ENCODE measurements at places on chromosomes 7 and 10. TPM values are rescaled to one million over a fixed set of nuclear protein-coding genes. Genes with fewer than 3 reads are reported as not detected.
A peak's percentile ranks its signal among the peaks of the same experiment; 100 is the strongest.

- DNase-seq: peak; percentile 85
These were observed 1.1 kb downstream of the TRIM8 start for GRCh38 chr10:102645388-102645740.

DNA sequence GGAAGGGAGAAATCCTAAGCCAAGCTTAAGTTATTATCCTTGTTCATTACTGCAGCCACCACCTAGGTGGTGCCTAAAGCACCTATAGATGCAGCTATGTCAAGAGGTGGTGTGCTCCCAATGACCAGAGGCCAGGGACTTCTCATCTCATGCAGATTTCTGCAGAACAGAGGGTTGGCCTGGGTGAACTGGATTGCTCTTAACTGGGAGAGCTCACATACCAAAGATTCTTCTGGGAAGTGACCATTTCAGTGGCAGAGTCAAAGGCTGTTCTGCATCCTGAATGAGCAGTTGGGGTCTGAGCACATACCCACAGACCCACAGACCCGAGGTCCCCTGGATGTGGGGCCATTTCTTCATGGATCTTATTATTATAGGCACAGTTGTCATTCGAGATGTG, 2.1 kb upstream of the CRHR2 start:
- no peak for DNase-seq

- DNase-seq: no peak
These were observed 12.5 kb upstream of the TNS3 start for GRCh38 chr7:47594406-47594805.

DNA sequence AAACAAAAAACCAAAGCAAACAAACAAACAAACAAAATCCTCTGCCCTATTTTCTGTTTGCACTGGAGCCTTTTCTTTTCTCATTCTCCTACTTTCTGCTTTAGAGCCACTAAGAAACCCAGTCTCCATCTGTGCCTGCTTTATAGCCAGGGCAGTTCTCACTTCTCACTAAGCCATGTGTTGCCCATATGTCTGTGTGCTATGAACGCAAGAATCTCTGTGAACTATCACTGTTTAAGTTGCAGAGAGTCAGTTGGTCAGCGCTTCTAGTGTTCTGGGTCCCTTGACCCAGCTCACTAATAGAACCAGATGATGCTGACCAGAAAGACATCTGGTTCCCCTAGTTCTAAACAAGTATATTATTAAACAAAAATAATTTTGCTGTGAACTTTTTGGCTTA, 81.4 kb downstream of the FAM185A start:
- peak; percentile 62 for DNase-seq

DNA sequence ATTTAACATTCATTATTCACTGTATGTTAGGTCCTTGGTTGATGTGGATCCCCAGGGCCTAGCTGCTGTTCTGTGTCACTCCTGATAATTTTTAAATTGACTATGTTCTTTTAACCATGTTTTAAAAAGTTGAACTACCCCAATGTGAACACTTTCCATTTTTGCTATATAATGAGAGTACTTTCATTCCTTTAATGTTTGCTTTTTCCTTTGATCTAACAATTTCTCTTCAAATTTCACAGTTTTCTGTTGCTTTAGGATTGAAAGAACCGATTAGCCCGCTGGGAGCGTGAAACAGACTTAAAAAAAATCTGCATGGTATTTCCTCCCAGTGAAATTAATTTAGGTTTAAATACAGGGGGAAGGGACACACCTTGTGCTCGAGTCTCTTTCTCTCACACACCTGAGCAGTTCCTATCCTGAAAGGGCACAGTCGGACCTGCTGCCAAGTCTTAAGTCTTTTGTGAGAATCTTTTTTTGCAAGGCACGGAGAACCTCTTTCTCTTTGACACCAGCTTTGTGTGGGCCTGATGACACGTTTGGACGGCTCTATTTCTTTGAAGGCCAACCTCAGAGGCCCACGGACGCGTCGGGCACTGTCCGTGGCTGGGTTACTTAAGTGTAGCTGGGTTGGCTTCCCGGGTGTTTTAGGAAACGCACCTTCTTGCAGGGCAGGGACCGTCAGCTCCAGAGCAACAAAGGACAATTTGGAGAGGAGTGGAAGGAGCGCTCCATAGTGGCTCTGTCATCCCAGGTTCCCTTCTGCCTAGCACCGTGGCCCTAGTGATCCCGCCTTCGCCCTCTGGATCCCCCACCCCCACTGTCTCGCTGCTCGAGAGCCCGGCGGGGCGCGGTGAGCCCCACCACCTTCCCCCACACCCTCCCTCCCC, 1.0 kb upstream of the CHN2 start:
- DNase-seq: no peak

DNA sequence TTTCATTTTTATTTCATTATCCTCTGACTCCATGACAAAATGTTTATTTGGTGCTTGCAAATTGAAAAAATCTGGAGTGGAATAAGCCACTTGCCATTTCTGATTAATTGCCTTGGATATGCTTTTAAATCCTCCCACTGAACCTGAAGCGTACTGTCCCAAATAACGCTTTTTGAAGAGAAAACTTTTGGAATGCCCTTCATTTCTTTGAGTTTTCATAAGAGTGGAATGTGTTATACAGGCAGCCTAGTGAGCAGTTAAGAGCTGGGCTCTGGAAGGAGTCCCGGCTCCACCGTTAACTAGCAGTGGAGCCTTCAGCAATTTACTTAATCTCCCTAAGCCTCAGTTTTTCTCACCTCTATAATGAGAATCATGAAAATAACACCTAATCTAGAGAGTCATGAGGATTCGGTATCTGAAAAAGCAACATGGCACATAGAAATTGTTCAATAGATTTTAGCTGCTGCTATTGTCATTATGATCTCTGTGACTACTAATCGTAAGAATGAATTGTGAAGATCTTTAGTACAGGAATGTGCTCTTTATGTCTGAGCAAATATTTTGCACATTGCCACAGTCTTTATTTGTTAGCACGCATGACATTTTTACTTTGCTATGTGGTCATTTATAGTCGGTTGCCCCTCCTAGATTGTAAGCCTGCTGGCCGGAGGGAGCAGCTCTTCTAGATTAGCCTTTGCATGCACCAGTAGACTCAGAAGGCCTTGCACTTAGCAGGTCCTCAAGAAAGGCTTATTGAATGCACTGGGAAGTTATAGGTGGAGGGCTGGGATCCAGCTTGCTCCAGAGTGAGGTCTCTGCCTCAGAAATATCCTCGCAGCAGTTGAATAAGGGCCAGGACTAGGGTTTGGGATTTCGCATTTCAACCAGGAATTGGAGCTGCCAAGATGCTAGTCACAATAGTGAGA, 59.4 kb downstream of the PLCE1 start:
- peak; percentile 48 for DNase-seq

DNA sequence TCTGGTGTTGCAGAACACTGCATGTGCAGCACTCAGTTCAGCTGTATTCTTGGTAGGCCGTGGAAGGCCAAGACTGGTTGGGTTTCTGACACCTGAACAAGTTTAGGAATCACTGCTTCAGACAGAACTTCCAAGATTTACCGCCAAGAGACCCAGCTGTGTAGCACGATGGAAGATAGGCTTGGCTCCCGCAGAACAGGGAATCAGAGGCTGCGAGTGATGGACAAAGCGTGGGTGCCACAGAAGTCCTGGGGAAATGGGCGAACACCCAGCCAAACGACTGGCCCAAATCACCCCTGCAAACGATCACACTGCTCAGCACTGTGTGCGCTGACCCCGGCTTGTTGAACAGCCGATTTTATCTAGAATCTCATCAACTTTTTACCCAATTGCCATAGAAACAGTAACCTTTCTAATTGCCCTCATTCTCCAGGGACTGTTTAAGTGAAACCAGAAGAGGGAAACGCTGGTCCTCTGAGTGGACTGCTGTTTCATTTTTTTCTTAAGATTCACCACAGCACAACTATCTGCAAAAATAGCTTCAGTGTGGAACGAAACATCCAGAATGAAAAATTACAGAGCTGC, 17.9 kb downstream of the ZFAND2A start:
- no peak for DNase-seq

DNA sequence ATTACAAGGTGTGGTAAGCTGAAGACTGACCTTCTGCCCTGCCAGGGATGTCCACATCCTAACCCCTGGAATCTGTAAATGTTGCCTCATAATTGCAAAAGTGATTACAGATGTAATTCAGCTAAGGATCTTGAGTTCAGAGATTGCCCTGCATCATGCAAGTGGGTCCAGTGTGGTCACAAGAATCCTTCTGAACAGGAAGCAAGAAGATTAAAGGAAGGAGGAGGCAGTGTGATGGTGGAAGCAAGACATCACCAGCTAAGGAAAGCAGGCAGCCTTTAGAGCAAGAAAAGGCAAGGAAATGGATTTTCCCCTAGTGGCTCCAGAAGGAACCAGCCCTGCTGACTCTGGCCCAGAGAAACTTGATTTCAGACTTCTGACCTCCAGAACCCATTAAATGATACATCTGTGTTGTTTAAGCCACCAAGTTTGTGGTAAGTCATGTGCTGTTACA, 78.1 kb downstream of the USP6NL start:
- DNase-seq: peak; percentile 51

- no peak for DNase-seq
These were observed 104.2 kb upstream of the ACBD5 start for GRCh38 chr10:27344568-27345454.

DNA sequence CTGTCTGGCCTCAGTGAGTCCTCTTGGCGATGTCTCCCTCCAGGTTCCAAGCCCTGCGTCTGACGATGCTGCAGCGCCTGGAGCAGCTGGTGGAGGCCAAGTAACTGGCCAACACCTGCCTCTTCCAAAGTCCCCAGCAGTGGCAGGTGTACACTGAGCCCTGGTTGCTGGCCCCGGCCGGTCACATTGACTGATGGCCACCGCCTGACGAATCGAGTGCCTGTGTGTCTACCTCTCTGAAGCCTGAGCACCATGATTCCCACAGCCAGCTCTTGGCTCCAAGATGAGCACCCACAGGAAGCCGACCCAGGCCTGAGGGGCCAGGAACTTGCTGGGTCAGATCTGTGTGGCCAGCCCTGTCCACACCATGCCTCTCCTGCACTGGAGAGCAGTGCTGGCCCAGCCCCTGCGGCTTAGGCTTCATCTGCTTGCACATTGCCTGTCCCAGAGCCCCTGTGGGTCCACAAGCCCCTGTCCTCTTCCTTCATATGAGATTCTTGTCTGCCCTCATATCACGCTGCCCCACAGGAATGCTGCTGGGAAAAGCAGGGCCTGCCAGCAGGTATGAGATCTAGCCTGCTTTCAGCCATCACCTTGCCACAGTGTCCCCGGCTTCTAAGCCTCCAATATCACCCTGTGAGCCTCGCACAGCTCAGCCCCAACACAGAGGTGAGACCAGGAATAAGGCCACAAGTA, 7.3 kb upstream of the ZNF22 start:
- DNase-seq: no peak

- DNase-seq: no peak
These were observed 22.4 kb downstream of the NACAD start for GRCh38 chr7:45066409-45066808.

DNA sequence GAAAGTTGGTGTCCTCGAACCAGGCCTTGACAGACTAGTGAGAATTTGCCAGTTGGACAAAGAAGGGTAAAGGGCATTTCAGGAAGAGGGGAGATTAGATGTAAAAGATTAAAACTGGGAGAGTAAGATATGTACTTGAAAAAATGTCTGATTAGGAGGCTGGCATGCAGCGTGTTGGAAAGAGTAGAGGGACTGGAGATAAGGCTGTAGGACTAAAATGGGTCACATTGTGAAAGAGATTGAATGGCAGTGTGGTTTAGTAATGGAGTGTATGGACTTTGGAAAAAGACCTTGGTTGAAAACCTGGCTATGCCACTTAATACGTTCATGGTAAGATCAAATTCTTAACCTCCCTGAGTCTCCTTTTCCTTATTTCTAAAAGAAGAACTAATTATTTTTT, 14.1 kb downstream of the CREM start:
- no peak for DNase-seq

GRCh38 chr10:69516316-69516715, 56.9 kb downstream of the NEUROG3 start:
- no peak for DNase-seq

DNA sequence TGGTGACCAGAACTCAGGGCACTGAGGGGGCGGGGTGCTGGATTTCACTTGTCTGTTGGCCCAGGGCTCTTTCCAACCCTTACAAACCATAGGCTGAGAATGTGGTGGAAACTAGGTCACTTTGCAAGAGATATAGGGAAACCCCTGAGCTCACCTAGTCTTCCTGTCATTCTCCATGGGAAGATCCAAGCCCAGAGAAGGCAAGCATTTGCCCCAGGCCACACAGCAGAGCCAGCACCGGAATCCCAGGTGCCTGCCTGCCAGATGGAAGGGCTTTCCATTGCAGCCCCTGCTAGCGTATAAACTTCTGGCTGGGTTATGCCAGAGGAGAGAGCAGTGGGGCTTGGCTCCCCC, 427 bp downstream of the PYROXD2 start:
- no peak for DNase-seq

DNA sequence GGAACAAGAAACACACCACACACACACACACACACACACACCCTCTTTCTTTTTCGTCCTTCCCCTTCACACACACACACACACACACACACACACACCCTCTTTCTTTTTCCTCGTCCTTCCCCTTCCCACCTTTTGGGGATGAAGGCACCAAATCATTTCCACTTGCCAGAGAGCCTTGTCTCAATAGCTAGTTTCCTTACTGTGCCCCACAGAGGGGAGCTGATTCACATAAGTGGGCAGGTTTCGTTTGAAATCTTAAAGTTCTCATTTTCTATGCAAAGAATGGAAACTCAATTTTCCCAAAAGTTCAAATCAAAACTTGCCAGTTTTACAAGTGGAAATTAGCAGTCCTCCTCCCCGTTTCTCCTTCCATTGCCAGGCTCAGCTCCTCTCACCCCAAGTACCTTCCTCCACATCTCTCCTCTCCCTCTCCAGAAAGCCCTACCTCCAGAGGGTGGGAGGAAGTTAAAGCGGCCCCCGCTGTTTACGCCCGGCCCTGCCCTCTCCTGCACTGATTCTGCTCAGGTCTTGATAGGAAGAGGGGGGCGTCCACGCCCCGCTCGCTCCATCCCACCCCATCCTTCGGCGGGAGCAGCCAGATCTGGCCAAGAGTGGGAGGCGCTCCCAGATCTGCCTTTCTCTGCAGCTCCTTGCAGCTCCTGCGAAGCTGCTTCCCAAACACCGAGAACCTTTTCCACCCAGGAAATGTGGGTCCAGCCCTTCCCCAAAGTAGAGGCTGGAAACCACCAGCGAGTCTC, 1.3 kb downstream of the CTTNBP2 start:
- DNase-seq: peak; percentile 30

GRCh38 chr10:22999942-23000341, 72.1 kb downstream of the ARMC3 start:
- DNase-seq: no peak

DNA sequence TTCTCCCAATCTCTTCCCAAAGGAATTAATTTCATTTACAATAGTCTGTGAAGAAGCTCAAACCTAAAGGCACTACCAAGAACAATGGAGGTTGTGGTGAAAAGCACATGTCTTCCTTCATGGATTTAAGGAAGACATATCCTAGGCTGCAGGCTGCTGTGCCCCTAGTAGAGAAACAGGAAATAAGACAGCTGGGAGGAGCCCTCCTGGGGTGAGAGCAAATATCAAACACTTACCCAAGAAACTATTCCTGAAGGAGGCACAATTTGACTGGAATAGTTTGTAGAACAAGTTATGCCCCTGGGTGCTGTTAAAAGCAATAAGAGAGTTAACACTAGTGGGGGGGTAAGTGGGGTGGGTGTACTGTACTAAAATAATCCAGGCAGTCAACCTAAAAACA, 30.1 kb downstream of the PDZD8 start:
- peak; percentile 15 for DNase-seq

The ABCB1 gene
- 0.77 TPM for total RNA-seq

The PLXNA4 gene
- total RNA-seq: 1.2 TPM

The IDI2 gene
- not detected for total RNA-seq

The CYP2C19 gene
- not detected for total RNA-seq

The POM121C gene
- 5.1 TPM for total RNA-seq

The WDR91 gene
- total RNA-seq: 17.5 TPM

The SLC29A4 gene
- total RNA-seq: 6.4 TPM

The NEUROD6 gene
- total RNA-seq: not detected

The ITGA8 gene
- 1.3 TPM for total RNA-seq

The LLCFC1 gene
- not detected for total RNA-seq
